ENCODE measurements at places on chromosomes 1 and 21.

GRCh38 chr1:116817582-116818064 is 63.4 kb downstream of the CD2 start:
- DNase-seq, result peak; percentile 21

DNA sequence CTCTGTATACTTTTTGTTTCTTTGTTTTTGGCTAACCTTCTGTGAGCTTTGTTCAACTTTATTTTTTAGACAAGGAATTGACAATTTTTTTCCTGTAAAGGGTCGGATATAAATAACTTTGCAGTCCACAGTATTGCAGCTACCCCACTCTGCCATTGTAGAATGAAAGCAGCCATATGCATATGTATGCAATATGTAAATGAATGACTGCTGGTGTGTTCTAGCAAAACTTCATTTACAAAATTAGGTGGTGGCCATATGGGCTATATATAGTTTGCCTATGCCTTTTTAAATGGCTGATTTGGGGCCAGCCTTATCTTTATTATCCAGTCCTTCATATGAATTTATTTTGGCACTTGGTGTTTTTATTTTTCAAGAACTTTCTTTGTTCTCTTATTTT is 18.0 kb upstream of the SNRPE start:
- no peak for DNase-seq

- DNase-seq, result no peak
Measured at GRCh38 chr1:25369241-25369640, 31.1 kb downstream of the TMEM50A start.

DNA sequence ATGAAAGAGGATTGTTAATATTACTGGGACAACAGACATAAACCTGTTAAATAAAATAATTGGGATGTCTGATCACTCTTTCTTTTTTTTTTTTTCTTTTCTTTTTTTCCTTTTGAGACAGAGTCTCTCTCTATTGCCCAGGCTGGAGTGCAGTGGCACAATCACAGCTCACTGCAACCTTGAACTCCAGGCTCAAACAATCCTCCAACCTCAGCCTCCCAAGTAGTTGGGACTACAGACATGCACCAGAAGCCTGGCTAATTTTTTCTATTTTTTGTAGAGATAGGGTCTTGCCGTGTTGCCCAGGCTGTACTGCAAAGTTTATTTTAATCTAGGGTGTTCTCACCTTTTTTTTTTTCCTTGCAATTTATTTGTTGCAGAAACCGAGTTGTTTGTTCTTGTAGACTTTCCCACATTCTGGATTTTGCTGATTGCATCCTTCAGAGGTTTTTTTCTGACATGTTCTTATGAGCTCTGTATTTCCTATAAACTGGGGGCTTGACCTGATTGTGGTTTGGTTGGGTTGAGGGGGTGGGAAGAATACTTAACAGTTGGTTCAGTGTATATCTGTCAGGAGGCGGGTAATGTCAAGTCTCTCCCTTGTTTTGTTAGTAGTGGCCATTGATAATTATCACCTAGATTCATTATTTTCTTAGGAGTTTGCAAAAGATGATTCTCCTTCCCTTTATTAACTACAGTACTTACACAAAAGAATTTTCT is 125.2 kb downstream of the MAST2 start:
- DNase-seq, result peak; percentile 66

- DNase-seq, result no peak
Measured at GRCh38 chr1:202113690-202114300, 8.9 kb upstream of the GPR37L1 start.

DNA sequence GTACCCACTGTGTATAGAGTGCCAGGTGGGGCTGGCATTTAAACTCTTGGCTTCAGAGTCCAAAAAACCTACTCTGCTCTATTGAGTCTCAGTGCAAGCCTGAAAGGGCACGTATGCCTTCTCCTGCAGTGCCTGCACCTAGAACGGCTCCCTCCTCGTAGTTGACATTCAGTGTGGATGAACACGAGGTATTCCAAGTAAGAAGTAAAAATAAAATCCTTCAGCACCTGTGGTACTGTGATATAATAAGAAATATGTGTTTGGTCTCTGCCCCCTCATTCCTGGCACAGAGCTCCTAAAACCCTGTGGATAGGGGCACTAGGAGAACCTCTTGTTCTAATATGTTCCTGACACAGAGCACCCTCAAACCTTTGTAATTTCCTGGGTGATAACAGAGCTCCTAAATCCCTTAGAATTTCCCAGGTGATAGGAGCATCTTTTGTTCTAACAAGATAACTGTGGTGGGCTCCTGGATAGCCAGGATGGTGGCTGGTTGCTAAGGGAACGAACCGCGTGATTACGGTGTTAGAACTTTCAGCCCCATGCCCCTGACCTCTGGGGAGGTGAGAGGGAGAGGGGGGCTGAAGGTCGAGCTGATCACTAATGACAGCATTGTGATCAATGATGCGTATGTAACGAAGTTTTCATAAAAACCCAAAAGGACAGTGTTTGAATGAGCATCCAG is 16.8 kb downstream of the UCK2 start:
- DNase-seq, result no peak

DNA sequence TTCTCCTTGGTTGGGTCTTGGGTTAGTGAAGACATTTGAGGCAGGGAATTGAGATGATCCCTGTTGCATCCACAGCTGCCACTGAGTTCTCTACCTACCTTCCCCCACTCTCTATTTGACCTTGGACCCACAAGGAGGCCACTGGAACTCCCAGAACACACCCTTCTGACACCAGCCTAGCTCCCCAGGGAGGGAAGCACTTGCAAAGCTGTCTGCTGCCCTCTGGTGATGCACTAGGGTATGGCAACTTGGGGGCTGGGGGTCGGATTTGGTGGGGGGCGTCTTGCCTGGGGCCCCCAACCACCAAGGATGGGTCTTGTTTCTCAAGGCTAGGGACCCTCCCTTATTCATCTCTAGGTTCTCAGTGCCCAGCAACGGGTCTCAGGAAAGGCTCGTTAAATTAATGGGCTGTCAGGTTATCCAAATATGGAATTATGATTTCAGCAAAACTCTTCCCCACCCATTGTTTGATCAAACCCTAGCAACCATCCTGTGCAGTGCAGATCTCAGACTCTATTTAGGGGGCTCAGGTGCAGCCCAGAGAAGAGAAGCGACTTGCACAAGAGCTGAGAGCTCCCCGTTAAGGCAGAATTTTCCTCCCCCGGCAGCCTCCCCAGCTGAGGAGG is 177.8 kb upstream of the KLHDC7A start:
- DNase-seq, result no peak

- no peak for DNase-seq
Measured at GRCh38 chr1:85938829-85939228, 217.7 kb downstream of the COL24A1 start.

GRCh38 chr1:203096566-203096965 is 10.8 kb upstream of the MYOG start:
- DNase-seq, result no peak

DNA sequence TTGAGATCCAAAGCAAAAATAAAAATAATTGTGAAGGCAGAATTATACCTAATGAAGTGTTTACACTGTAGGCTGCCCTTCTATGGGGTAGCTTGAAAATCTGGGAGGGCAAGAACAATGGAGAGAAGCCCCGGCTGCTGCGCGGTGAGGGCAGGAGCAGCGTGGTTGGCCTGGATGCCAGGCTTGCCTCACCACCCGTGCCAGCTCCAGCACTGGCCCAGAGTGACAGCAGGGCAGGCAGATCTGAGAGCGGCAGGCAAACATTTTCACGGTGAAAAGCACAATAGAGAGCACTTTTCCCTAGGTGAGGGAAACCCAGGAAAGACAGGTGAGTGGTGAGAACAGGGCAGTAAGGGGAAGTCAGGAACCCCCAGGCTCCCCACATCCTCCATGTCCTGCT is 1.4 kb downstream of the PROK1 start:
- DNase-seq, result no peak

GRCh38 chr21:24272521-24272938 is 1334.8 kb downstream of the MRPL39 start:
- no peak for DNase-seq

DNA sequence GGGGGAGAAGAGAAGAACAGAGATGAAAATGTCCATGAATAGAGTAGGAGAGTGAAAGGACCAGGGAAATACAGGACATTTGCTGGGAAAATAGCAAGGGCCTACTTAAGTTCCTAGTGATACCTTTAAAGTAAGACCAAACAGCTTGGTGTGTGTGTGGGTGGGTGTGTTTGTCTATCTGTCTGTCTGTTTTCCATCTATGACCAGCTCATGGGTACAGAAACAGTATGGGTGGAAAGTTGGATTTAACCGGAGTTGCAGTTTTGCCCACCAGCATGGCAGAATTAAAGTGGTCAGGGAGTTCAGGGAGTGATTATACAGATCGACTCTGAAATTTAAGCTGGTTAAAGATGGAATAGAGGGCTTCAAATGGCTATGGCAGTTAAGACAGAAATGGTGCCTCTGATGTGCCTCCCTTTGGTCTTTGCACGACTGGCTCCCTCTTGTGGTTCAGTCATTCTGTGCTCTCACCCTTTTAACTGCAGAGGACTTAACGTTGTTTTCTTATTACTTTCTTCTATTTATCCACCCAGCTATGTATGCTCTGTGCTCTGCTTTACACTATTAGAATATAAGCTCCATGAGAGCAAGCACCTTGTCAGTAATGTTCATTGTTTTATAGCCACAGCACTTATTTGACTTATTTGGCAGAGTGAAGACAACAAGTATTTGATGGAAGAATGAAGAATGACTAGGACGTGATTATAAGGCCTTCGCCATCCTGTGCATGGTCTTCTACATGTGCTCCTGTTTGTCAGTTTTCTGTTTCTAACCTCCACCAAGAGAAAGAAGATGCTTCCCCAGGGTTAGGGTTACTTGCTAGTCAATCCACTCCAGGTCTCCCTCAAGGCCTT is 72.7 kb upstream of the AK4 start:
- peak; percentile 42 for DNase-seq

GRCh38 chr1:240803151-240803550 is 191.2 kb upstream of the GREM2 start:
- DNase-seq, result peak; percentile 76

- DNase-seq, result peak; percentile 40
Measured at GRCh38 chr21:27802816-27803475, 836.1 kb upstream of the ADAMTS5 start.

DNA sequence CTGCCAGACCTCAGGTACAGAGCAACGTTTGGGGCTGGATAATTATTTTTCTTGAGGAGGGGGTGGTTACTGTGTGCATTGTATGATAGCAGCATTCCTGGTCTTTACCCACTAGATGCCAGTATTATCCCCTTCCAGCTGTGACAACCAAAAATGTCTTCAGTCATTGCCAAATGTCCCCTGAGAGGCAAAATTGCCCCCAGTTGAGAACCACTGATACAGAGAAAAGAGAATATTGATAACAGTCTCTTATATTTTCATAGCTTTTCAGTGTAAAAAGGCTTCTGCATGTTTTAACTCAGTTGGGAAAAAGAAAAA is 51.8 kb upstream of the SYT14 start:
- no peak for DNase-seq

GRCh38 chr1:13807209-13807608 is 107.2 kb downstream of the PRDM2 start:
- DNase-seq, result no peak

- DNase-seq, result no peak
Measured at GRCh38 chr1:151221616-151222015, 23.3 kb downstream of the PIP5K1A start.

DNA sequence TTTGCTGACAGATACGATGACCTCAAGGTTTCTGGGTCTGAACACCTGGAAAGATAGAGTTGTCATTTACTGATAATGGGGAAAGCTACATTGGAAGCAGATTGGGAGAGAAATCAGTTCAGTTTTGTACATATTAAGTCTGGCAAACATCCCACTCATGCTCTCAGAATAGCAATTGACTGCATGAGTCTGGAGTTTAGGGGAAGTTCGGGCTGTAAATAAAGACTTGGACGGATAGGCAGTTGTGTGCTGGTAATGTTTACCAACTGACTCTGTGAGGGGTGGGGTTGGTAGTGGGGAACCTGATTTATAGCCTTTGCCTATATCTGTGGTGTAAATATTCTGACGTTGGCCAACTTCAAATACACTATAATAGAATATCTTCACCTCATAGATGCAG is 4.0 kb downstream of the H6PD start:
- no peak for DNase-seq

DNA sequence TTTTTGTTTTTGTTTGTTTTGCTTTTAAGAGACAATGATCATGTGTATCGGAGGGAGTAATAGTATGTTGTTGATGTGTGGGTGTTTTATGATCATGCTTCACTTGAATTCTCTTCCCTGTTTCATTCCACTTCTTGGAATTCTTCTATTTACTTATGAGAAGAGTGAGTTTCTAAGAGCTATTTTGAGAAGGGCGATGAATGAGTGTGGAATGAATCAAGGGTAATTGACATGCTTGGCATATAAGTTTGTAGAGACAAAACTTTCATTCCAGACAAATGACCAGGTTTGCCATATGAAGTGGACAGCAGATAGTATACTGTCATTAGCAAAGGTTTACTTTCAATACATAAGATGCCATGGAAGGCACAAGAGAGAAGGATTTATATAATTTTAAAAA is 42.3 kb upstream of the PDC start:
- DNase-seq, result no peak

DNA sequence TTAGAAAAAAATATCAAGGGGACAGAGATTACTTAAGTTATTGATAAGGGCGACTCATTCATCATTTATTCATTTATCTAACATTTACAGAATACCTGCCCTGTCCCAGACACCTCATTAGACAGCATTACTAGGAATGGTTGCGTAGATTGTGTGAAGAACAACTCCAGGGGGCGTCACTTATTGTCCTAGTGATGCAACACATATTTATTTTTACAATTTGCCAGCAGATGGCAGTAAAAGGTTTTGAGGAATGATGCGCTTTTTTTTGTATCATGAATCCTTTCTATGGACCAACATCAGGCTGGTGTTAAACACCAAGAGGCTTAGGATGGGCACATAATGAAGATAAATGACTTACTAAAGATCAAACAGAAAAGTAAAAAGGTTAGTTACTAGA is 5.5 kb downstream of the NCAM2 start:
- peak; percentile 23 for DNase-seq

DNA sequence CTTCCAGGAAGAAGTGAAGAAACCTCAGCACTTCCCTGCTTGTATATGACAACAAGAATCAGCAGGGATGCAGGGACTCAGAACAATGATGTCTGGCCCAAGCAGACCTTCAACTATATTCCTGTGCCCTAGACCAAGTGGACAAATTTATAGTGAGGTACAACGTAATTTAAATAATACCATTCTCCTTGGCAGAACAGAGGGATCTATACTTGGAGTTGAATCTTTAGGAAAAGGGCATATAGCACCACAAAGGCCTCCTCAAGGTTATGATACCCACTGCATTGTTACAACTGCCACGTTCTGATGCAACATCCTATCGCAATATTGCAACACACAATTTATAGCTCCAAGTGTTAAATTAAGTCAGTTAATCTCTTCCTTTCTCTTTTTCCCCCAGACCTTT is 29.1 kb upstream of the GFI1 start:
- peak; percentile 33 for DNase-seq

DNA sequence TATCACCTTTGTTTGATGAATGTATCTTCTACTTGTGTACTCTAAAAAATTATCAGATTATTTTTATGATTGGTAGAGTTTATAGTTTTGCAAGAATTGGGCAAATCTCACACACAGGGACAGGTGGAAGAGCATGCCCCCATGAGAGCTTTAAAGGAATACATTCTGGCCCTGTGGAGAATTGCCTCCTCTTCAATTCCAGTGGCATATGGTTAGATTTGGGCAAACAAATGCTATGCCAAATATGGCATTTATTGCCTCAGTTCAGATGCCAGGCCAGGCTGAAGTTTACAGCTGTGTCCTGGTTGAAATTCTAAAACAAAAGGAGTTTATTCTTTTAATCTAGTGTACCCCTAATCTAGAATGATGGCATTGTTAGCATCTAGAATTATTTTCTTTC is 162.4 kb upstream of the CACYBP start:
- DNase-seq, result no peak

Data from fibroblast of lung (primary cell).